Tibial artery (tissue), 4 donors: ENCODE measurements at places on chromosomes 7 and 10.

DNA sequence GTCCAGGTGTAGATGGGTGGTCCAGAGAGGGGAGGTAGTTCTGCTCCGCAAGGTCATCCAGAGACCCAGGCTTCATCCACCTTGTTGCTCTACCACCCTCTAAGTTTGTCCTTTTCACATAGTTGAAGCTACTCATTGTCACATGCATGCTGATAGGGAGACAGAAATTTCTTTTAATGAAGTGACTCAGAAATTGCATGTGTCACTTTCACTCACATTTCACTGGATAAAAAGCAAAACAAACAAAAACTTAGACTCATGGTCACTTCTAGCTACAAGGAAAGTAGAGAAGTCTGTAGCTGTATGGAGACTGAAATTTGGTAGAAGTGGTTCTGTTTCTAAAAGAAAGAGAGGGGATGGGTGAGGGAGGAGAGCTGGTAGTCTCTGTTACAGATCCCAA, 161.9 kb downstream of the SORCS3 start:
- DNase-seq = no peak

GRCh38 chr7:34652809-34653208, 5.2 kb upstream of the NPSR1 start:
- no peak for DNase-seq

- DNase-seq = no peak
Measured at GRCh38 chr7:155694851-155695250, 50.4 kb downstream of the RBM33 start.

GRCh38 chr10:16905320-16905719, 88.1 kb upstream of the RSU1 start:
- no peak for DNase-seq

- no peak for DNase-seq
Measured at GRCh38 chr10:17655567-17656146, 11.7 kb downstream of the STAM start.

- no peak for DNase-seq
Measured at GRCh38 chr10:101601541-101601940, 13.4 kb downstream of the DPCD start.

- DNase-seq = no peak
Measured at GRCh38 chr10:109912335-109913281, 10.7 kb downstream of the XPNPEP1 start.

DNA sequence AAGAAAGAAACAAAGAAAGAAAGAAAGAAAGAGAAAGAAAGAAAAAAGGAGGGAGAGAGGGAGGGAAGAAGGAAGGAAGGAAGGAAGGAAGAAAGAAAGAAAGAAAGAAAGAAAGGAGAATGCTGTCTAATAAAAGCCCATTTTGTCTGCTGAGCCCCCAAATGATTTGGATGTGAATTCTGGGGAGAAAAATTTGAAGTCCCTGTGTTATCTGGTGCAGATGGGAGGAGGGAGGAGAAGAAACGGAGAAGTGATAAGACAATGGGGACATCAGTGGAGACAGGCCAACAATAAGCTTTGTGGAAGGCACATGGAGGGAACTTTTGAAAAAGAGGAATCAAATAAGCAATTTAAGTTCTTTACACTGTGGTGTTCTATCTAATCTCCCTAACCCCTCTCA, 24.6 kb upstream of the TMEM273 start:
- no peak for DNase-seq

- DNase-seq = no peak
Measured at GRCh38 chr10:9096288-9096687, 1041.8 kb downstream of the GATA3 start.

DNA sequence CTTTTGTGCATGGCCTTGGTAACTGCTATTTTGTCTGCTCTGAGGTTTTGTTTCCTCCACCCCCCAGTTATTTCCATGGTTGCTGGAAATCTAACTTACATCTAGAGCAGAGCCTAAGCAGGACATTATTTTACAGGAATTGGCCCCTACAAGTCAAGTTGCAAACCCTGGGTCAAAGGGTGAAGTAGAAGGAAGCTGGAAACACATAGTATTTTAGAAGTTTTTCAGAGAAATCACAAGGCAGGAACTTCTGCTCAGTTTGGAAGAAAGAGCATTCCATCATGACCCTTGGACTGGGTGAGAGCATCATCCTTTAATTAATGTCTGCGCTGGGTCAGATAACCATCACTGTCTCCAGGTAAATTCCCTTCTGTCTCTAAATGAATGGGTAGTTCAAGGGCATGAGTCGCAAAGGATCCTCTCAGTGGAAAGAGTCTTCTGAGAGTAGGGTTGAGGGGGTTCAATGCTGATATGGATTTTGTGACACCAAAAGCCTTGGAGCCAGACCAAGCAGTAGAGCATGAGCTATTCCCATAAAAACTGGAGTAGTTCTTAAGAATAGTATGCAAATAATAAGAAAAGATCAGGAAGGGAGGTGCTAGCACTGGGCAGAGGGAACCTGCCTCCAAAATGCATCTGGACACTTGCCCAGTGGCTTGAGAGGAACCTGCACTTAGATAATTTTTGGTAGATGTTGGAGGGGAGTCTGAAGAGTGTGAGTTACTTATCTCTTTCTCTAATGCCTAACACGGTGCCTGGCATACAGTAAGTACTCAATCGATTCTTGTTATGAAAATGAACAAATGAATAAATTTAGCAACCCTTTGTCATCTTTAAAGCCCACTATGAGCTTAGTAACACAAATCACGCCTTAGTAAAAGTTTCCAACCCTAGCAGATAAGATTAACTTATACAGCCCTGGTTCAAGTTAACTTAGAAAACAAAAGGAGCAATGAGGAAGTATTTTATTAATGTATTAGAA, 160.6 kb upstream of the ADO start:
- DNase-seq = no peak

DNA sequence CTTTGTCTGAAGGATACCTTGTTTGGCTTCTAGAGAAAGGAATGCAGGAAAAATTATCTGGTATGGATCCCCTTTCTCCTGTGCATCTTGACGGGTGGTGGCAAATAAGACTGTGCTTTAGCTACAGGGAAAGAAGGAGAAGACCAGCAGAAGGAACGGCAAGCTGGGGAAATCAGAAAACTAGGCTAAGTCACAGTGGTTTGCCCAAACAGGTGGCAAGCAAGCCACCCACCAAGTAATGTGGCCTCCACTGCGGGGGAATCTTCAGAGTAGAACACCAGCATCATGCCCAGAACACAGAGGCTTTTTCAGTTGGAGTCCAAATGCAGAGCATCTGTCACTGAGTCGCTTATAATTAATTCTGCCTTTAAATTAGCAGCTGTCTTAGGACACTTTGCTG, 282.8 kb downstream of the PHF14 start:
- no peak for DNase-seq

- no peak for DNase-seq
Measured at GRCh38 chr7:93757426-93757825, 133.1 kb downstream of the TFPI2 start.

GRCh38 chr10:3672220-3672619, 112.8 kb downstream of the KLF6 start:
- DNase-seq = no peak

GRCh38 chr10:98376485-98376884, 38.5 kb downstream of the PYROXD2 start:
- no peak for DNase-seq

DNA sequence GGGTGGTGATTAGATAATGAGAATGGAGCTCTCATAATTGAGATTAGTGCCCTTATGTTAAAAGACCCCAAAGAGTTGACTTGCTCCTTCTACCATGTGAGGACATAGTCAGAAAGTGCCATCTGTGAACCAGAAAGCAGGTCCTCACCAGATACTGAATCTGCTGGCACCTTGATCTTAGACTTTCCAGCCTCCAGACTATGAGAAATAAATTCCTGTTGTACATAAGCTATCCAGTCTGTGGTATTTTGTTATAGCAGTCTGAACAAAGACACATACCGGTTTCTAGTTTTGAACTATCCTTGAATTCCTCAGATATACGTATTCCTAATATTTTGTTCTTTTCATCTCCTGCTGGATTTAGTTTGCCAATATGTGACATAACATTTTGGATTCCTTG, 228.1 kb downstream of the FZD1 start:
- no peak for DNase-seq

DNA sequence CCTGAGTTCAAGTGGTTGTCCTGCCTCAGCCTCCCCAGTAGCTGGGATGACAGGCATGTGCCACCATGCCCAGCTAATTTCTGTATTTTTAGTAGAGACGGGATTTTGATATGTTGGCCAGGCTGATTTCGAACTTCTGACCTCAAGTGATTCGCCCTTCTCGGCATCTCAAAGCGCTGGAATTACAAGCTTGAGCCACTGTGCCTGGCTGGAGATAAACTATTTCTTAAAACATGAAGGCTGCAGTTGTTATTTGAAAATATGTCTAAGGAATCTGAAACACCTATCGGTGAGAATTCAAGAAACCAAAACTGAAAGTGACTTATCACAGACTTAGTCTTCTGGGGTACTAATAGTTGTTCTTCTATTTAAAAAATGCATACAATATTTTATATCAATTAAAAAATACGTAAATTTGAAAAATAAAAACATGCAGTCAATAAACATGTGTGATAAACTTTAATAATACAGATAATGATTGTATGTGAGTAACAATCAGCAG, 176.9 kb upstream of the PRSS58 start:
- DNase-seq = no peak

- DNase-seq = no peak
Measured at GRCh38 chr7:128729494-128729893, 9.7 kb upstream of the CALU start.

DNA sequence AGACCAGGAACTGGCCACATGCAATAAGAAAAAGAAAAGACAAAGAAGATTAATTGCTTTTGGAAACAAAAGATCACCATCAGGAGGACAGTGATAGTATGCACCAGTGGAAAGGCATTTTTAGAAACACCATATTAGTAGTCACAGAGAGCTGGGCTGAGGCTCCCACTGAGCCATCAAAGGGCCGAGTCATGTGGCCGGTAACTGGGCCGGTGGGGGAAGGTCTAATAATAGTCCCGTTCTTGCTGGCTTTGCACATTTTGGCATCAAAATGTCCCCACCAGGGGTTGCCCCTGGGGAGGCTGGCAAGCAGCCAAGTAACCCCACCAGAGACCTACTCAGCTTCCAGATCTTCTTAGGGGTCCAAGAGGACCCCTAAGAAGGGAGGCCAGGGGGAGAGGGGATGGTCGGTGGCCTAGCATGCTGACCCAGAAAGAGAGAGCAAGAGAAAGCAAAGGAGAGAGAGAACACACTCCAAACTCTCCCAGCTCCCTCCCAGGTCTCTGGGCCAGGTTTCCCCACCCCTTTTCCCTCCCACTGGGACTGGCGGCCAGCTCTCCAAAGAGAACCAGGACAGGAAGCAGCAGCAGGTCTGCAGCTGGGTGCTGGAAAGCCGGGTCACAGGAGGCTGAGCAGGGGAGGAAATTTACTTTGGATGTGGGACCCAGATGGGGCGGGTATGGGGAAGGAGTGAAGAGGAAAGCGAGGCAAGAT, 70.2 kb upstream of the FGFR2 start:
- peak; percentile 85 for DNase-seq

GRCh38 chr10:130774871-130775270, 536.6 kb downstream of the TCERG1L start:
- no peak for DNase-seq

- peak; percentile 55 for DNase-seq
Measured at GRCh38 chr10:89518876-89519842, 16.2 kb downstream of the SLC16A12 start.

- no peak for DNase-seq
Measured at GRCh38 chr10:4522296-4523000, 303.6 kb upstream of the AKR1E2 start.

DNA sequence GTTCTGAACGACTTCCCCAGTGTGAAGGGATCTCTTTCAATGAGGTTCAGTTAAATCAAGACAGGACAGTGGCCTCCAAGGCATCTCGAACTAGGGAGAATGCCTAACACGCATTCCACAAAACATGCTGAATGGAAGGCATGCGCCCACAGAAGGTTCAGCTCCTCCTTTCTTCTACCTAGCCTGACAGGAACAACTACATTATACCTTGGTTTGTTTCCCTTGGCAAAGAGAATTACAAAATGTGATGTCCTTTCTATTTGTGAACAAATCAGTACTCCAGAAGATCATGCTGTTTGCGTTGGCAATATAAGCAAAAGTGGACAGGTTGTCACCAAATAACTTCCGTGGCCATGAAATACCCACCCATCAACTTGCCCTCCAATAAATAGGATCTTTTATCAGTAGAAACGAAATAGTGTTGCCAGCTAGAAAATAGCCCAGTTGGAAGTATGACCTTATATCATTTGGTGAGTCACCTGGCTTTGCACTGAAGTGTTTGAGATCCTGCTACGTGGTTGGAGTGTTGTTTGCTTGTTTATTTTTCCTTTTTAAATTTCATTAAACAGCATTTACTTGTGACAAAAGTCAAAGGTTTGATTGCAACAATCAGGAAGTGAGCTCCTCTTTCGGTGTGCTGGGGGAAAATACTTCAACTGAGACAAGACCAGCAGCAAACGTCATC, 117.0 kb upstream of the FAM204A start:
- no peak for DNase-seq

- DNase-seq = no peak
Measured at GRCh38 chr7:91843831-91844230, 36.7 kb downstream of the MTERF1 start.

DNA sequence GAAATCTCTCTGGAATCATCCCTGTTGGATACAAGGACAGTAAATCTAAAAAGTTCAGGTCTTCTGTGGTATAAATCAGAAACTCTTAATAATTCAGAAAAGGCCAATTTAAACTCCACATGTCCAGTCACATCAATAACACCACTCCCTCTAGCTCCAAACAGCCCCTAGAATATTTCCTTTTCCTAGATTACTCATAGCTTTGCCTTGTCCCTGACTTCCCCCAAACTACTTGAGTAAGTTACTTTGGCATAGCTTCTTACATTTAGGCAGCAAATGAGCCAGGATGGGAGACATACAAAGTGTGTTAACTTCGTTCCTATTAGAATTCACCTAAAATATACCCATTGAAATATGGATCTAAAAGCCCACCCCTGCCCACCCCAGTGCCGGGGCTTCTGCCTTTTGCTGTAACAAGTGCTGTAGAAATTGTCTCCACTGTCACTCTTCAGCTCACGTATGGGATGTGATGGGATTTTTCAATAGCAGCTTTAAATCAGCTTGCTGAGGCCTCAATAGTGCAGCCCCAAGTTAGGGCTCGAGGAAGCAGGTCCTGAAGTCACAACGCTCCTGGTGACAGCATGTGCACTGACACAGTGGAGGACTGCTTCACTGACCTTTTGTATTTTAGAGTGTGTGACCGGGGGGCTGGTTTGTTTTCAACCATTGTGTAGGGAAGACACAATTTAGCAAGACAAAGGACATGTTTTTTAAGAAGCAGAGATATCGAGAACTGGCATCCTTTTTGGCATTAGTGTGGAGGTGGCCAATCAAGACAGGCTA, 218.2 kb upstream of the KMT2E start:
- DNase-seq = no peak
